NB4 (cell line): ENCODE measurements at places on chromosomes 16 and 17.

GRCh38 chr17:72977771-72978417 lies 114.6 kb downstream of the SLC39A11 start:
- DNase-seq, result peak; percentile 81

DNA sequence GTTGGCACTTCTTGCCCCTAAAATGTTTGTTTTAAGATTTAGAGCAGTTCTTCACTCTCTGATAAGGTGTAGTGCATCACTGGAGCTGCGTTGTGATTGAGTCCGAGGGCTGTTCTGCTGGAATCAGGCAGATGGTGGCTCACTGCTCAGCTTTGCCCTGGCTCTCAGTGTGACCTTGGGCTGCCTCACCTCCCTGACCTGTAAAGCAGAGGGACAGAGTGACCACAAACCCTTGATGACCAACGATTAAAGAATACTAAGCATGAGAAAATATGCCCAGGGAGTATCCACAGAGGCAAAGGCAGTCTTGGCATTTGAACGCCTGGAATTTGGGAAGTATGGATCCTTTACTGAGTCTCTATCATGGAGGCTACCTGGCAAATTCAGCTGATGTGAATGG lies 18.1 kb downstream of the CMIP start:
- DNase-seq, result no peak

- no peak for DNase-seq
Observed at GRCh38 chr17:7380321-7380720, 568 bp upstream of the TNK1 start.

- DNase-seq, result peak; percentile 72
Observed at GRCh38 chr17:83196024-83196365, 116.6 kb downstream of the METRNL start.

- DNase-seq, result no peak
Observed at GRCh38 chr16:30688701-30689100, 10.3 kb upstream of the SRCAP start.

DNA sequence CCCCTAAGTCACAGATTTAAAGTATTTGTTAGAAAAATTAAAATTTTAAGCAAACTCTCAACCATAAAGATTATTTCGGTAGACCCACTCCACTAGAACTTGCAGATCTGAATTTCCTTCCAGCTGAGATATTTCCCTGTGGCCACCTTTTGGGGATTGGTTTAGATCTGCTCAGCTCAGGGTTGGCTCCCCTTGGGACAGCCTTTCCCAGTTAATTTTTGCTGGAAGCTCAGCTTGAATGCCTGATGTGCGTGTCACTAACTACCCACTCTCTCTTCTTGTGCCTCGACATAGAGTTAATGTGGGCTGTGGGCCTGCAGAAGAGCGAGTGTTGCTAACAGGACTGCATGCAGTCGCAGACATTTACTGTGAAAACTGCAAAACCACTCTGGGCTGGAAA lies 57.6 kb downstream of the YPEL2 start:
- DNase-seq, result no peak

- no peak for DNase-seq
Observed at GRCh38 chr16:86343796-86344585, 166.3 kb upstream of the FOXF1 start.

DNA sequence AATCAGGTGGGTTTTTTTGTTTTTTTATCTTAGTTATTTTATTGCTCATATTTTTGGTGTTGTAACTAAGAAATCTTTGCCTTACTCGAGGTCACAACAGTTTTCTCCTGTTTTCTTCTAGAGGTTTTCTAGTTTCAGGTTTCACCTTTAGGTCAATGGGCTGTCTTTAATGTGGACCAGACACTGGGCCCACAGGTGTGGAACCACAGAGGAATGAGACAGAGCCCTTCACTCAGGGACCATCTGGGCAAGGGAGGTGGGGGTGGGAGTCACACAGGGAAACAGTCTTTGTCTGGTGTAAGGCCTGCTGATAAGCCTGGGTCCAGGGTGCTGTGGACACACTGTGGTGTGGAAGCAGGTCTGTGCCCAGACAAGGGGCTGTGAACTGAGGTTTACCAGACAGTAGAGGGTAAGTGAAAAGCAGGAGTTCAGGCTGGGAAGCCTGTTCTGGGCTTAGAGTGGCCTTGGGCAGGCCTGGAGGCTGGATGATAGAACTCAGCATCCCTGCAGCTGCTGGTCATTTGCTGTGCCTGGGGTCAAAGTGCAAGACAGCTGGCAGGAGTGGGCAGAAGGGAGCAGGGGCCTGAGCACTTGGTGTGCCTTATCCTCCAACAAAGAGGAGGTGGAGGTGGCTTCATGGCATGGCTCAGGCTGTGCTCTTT lies 75.6 kb downstream of the SPECC1 start:
- no peak for DNase-seq

GRCh38 chr17:53629188-53629587 lies 193.5 kb upstream of the KIF2B start:
- no peak for DNase-seq

DNA sequence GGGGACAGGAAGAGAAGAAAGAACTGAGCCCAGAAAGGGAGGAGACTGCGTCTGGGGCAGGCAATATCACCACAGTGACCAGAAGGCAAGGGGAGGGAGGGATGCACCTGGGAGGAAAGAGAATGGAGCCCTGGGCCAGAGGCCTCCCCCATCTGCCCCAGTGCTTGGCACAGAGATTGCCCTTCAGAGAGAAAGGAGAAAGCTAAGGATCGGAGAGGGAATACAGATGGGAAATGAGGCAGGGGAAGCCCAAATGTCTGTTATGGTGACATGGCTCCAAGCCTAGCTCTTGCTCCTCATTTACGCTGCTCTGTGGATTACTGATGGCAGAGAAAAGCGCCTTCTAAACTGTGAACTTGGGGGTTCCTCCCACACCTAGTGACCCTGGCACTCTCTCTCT lies 47.2 kb downstream of the PIPOX start:
- DNase-seq, result no peak

DNA sequence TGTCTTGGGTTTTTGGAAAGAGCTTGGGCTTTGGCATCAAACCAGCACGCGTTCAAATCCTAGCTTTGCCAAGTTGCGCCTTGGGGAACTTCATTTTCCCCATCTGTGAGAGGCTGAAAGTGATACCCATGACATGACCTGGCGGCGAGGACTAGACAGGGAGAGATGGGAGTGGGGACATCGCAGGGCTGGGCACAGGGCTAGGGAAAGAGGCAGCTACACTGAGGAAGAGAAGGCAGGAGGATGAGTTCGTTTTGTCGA lies 202.9 kb downstream of the IRF8 start:
- no peak for DNase-seq

GRCh38 chr16:85998868-85999729 lies 100.1 kb downstream of the IRF8 start:
- no peak for DNase-seq

- no peak for DNase-seq
Observed at GRCh38 chr16:55073830-55074229, 143.2 kb downstream of the IRX5 start.

DNA sequence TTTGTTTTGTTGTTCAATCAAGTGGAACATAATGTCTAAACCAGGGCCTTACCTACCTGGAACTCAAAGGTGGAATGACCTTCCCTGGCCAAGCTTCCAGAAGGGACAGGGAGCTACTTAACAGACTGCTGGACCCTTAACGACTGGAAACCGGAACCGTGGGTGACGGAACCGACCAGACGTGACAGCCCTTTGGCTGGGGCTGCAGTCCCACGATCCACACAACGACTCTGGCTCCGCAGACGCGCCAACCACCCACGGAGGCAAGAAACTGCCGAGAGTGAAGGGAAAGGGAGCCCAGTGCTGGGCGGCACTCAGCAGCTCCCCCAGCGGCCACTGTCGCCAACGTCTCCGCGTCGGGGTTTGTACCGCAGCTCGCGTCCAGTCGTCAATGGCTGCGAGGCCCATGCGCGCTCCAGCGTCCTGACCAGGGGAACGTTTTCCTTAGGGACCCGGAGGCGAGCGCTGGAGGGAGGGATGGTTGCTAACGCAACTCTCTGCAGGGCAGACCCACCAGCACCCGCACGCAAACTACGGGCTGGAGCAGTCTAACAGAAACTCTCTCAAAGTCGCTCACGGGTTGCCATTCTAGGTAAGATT lies 5.5 kb upstream of the KIF22 start:
- DNase-seq, result no peak

GRCh38 chr16:3157229-3158025 lies 22.6 kb downstream of the ZNF213 start:
- peak; percentile 91 for DNase-seq

GRCh38 chr17:49435671-49436029 lies 21.0 kb upstream of the PHB1 start:
- DNase-seq, result no peak

- DNase-seq, result peak; percentile 73
Observed at GRCh38 chr16:4372578-4373355, 1.1 kb downstream of the VASN start.

- DNase-seq, result no peak
Observed at GRCh38 chr17:78940708-78941107, 15.5 kb upstream of the TIMP2 start.

GRCh38 chr16:56789360-56789759 lies 59.4 kb downstream of the NUP93 start:
- DNase-seq, result peak; percentile 57

- DNase-seq, result no peak
Observed at GRCh38 chr17:82014432-82014831, 8.2 kb downstream of the CENPX start.
